ENCODE measurements at places on chromosomes 5 and 9. TPM values are rescaled to one million over a fixed set of nuclear protein-coding genes. Genes with fewer than 3 reads are reported as not detected.
A peak's percentile ranks its signal among the peaks of the same experiment; 100 is the strongest.

S1PR3 gene
- 22.4 TPM for total RNA-seq

SLC26A2 gene
- total RNA-seq, result 25.1 TPM

HAPLN1 gene
- total RNA-seq, result not detected

IGIP gene
- total RNA-seq, result 4.6 TPM

SLC45A2 gene
- total RNA-seq, result 0.13 TPM

PIP5KL1 gene
- total RNA-seq, result 0.21 TPM

PCDHA9 gene
- not detected for total RNA-seq

JAKMIP2 gene
- total RNA-seq, result not detected

SHC3 gene
- 6.3 TPM for total RNA-seq

TPD52L3 gene
- total RNA-seq, result not detected

- DNase-seq, result peak; percentile 3
Measured at GRCh38 chr5:126676195-126676624, 75.5 kb downstream of the PHAX start.

DNA sequence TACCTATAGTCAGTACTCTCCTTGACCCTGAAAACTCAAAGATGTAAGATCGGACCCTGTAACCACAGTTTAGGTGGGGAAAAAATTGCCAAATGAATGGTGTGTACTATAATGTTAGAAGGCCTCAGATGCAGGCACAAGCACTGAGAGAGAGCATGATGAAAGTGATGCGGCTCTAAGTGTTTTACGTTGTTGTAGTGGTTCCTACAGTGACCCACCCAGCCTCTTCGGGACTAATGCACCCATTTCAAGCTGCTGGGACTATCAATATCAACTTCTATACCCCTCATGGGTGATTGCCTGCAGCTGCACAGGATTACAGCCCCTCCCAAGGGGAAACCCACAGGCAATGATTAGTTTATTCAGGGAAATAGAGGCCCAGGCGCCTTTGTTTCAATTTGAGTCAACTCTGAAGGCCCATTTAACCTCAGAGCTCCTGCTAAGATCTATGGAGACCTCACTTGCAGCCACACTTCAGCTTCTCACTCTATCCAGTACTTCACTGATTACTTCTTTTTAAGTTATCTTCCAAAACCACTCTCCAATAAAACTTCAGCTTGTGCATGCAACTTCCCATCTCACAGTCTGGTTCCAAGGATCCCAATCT, 340.7 kb downstream of the NR2F1-AS1 start:
- DNase-seq, result no peak

- DNase-seq, result no peak
Measured at GRCh38 chr5:138775034-138775433, 21.8 kb downstream of the CTNNA1 start.

GRCh38 chr5:173327948-173328843, at the start of gene STC2:
Gene STC2 (minus strand): TSS chr5:173328414. CDS start chr5:173328193, 221 bp downstream.
- DNase-seq, result peak; percentile 53

GRCh38 chr5:65910711-65911110, 15.7 kb upstream of the ERBIN start:
- DNase-seq, result no peak

- DNase-seq, result no peak
Measured at GRCh38 chr5:53350991-53351770, 129.2 kb upstream of the FST start.

DNA sequence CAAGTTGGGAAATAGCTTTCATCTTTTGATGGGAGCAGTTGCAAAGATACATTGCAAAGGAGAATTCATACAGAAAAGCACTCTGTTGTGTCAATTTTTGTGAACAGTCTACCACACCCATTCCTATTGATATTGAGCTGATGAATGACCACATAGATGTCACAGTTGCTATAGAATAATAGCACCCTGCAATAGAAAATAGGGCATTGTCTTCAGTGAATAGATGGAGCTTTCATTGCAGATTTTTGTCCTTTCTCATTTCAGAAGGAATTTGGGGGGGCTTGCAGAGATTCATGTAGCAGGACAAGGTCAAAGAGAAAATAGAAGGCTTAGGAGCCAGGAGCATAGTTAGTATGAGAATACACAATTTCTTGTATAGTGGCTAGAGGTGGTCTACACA, 237.9 kb downstream of the TMEM38B start:
- no peak for DNase-seq

- no peak for DNase-seq
Measured at GRCh38 chr9:121153642-121154041, 48.0 kb downstream of the RAB14 start.

- DNase-seq, result peak; percentile 65
Measured at GRCh38 chr5:137470111-137470920, 28.8 kb downstream of the SPOCK1 start.

GRCh38 chr5:156883316-156883875, 33.3 kb downstream of the PPP1R2B start:
- no peak for DNase-seq

DNA sequence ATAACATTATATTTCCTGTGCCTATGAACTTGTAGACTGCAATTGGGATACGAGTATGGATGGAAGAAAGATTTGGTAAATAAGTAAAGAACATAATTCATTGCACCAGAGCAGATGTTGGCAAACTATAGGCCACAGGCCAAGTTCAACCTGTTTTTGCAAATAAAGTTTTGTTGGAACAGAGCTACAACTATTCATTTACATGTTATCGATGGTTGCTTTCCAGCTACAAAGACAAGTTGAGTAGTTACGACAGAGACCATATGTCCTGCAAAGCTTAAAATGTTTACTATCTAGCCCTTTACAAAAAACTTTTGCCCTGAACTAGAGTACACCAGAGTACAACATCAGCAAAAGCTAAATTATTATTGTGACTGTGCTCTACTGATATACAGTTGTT, 169.1 kb upstream of the DMAC1 start:
- DNase-seq, result no peak

DNA sequence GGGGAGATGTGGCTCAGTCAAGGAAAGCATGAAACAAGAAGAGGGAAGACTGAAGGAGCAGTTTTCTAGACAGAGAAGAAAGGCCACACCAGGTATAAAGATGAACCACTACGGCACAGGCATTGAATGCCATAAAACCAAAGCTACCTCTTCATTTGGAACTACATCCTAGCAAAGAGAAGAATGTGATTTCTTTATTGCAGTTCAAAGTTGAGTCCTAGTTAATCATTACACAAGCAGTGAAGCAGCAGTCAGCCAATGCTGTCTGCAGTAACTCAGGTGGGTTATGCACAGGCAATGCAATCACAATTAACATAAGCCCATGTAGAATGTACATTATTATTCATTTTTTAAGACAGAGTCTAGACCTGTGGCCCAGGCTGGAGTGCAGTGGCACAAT, 21.7 kb upstream of the PCAT7 start:
- DNase-seq, result no peak

DNA sequence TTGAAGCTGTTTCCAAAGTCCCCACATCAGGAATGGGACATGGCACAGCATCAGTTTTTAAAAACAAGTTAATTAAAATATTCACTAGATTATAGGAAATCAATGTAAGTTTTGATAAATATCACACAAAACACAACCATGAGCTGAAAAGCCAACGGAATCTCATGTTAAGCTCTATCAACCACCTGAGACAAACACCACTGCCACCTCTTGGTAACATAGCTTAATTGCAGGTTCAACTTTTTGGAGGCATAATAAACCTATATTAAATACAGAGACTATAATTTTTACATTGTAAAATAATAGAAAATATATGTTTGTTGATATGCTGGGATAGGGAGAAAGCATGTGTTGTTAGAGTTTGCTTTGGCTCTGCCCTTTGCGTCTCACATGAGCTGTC, 126.1 kb downstream of the SV2C start:
- no peak for DNase-seq

GRCh38 chr5:11477786-11478185, 426.5 kb downstream of the CTNND2 start:
- DNase-seq, result no peak

GRCh38 chr9:112349008-112349333, 15.6 kb upstream of the PTBP3 start:
- DNase-seq, result no peak

GRCh38 chr5:180441564-180442051, 52.6 kb upstream of the CNOT6 start:
- DNase-seq, result no peak

DNA sequence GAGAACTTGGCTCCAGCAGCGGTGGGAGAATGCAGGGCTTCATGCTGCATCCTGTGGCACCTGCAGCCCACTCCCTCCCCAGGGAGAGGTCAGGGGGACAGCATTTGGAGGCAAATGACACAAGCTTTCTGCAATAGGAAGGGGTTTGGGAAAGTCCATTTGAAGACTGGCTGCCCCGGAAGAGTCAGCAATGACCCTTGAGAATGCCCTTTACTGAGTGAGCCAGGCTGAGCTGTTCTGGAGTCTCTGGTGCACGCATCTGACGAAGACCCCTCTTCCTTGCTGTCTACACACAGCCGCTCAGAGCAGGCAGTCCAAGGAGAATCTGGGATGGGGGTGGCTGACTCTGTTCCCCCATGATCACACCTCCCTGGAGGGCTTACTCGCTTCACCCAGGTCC, 5.5 kb upstream of the NXNL2 start:
- DNase-seq, result no peak

DNA sequence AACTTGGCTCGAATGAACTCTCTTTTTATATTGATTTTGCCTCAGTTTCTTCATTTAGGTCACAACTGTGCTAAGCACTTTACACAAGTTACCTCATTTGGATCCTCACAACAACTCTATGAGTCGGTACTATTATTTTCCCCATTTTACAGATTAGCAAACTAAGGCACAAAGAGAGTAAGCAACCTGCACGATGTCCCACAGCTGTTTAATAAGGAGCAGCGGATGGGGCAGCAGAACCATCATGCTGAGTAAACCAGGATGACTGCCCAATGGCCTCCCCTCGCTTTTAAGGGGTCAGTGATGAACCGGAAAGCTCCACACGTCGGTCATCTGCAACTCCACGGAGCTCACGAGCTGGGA, 607 bp downstream of the PRELID2 start:
- no peak for DNase-seq

GRCh38 chr5:1889321-1890065, 6.8 kb upstream of the IRX4 start:
- no peak for DNase-seq

DNA sequence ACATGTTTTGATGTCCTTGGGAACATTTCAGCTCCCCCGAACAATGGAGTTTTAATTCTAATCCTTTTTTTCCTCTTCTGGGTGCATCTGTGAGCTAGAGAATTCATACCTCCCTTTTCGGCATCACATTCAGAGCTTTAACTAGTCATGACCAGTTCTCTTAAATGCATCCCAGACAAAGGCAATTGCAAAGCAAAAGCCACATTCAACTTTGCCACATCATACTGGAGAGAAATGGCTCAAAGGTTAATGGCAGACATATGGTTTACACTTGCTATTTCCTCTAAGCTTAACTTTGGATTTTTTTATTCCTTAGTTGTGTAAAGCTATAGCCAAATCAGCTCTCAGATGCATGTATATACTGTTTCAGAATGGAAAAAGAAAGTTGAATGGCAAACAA, 153.3 kb downstream of the ESM1 start:
- no peak for DNase-seq

DNA sequence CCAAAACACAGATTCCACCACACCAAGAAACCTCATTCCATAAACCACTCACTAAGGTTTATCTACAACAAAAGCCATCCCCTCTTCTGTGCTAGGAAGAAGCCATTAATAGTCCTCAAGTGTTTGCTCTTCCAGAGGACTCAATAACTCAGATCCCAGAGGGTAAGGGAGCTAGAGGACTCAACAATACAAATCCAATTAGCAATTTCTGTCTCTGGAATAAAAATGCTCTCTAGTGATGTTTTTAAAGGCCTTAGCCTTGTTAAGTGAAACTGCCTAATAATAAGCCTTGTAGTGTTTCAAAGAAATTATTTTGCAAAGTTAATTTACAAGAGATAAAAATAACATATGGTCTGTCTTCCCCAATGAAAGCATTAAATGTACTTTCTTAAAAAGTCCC, 942.4 kb downstream of the CDH12 start:
- DNase-seq, result no peak

DNA sequence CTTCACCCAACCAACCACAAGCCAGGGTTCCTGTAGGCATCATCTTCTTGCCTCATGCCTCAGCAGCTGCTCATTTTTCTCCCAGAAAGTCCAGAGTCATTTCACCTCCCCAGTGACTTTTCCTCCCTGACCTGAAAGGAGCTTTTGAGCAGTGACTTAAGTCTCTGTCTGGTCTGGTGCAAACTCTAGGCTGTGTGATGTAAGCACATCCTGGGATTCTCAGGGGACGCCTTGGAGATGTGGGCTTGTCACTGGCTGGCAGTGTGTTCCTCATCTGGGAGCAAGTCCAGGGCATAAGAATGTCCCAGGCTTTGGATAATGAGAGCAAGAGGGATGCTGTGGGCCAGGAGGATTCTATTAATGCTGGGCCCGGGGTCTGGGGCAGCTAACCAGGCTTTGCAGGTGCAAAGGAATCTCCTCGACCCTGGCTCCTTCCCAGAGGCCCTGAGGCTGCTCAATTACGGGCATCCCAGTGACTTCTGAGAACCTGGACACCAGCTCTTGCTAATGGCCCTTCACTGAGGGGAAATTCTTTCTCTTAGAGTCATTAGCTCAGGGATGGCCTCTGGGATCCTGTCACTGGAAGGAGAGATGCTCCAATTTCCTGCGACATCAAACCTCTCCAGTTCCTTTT, 211.0 kb upstream of the PANK3 start:
- DNase-seq, result no peak

DNA sequence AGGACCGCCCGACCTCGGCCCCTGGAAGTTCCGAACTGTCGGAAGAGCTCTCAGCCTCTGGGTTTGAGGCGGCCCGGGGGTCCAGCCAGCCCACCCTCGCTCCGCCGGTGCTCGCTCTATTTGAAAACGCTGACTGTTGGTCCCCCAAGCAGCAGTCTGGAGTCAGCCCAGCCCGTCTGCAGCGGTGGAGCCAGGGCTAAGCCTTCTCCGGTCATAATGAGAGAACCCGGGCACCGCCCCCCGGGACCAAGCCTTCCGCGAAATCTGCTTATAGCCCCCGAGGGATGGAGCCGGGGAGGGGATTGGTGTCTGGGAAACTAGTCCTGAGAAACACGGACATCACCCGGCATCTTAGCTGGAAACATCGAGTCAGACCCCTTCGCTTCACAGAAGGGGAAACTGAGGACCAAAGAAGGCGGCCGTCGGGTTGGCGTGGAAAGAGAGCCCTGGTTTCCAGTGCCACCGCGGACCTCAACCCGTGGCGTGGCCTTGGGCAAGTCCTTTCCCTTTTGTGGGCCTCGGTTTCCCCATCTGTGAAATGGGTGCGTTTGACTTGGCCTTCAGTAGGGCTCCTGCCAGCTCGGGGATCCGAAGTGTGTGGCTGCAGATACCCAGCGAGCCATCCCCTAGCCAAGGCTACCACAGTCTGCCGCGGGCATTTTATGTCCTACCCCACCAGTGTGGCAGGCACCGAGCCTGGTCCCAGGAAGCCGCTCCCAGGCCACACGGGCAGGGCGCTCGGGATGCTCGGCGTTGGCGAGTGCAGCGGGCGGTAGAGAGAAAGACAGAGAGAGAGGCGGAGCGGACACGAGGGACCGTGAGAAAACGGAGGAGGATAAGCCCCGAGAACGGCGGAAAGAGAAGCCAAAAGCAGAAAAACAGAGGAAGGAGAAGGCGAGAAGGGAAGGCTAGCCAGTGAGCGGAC, 857 bp downstream of the ADAM19 start:
- no peak for DNase-seq

- DNase-seq, result no peak
Measured at GRCh38 chr9:113409883-113410206, 630 bp downstream of the POLE3 start.

GRCh38 chr9:751137-752051, 90.1 kb upstream of the DMRT1 start:
- no peak for DNase-seq

GRCh38 chr9:35490910-35491465, 1.1 kb downstream of the RUSC2 start:
- DNase-seq, result no peak

GRCh38 chr5:170885809-170886208, 24.0 kb downstream of the RANBP17 start:
- peak; percentile 36 for DNase-seq

Measured in pulmonary artery endothelial cell (primary cell).